ENCODE measurements at places on chromosomes 3 and 15. TPM values are rescaled to one million over a fixed set of nuclear protein-coding genes. Genes with fewer than 3 reads are reported as not detected.

DCLK3 gene
- not detected for polyA plus RNA-seq

GCHFR gene
- 29.0 TPM for polyA plus RNA-seq

ERC2 gene
- polyA plus RNA-seq, result not detected

TMEM266 gene
- polyA plus RNA-seq, result not detected

EXD1 gene
- polyA plus RNA-seq, result not detected

TIGIT gene
- 0.28 TPM for polyA plus RNA-seq

LRRIQ4 gene
- polyA plus RNA-seq, result not detected

LRTM1 gene
- polyA plus RNA-seq, result not detected

GOLGA8N gene
- 3.2 TPM for polyA plus RNA-seq

LDHAL6B gene
- polyA plus RNA-seq, result not detected

GOLGA6L4 gene
- not detected for polyA plus RNA-seq

TNIK gene
- 0.75 TPM for polyA plus RNA-seq

PLSCR1 gene
- 221 TPM for polyA plus RNA-seq

NEO1 gene
- 0.06 TPM for polyA plus RNA-seq

DNA sequence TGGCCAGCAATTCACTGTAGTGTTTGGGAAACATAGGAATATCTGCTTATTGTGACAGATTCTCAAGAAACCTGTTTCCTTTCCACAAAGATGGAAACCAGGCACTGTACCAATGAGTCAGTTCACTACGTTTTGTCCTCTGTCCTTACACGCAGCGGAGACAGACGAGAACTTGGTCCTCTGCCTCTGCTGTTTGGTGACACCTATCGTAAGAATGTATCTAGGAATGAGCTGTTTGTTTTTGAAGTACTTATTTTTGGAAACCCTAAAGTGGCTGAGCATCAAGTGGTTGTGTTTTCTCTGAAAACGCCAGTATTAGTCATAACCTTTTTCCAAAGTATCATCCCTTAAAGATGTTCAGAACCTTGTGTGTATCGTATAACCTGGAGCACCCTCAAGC lies 93.0 kb downstream of the PGPEP1L start:
- no peak for DNase-seq
- H3K27me3 ChIP-seq, result no peaks in the 10 kb centered on the region
- no peak overlapping the region for H3K27ac ChIP-seq
- H3K4me3 ChIP-seq, result no peak overlapping the region
- H3K4me1 ChIP-seq, result peaks cover 9% of the 10 kb centered on the region
- H3K36me3 ChIP-seq, result peaks cover 94% of the 10 kb centered on the region

GRCh38 chr3:13533885-13534301 lies 15.0 kb upstream of the FBLN2 start:
- H3K27me3 ChIP-seq, result no peaks in the 10 kb centered on the region
- no peak overlapping the region for H3K27ac ChIP-seq
- H3K4me3 ChIP-seq, result no peak overlapping the region
- no peak for DNase-seq

- H3K4me3 ChIP-seq, result no peak overlapping the region
- H3K4me1 ChIP-seq, result peaks cover 14% of the 10 kb centered on the region
- DNase-seq, result no peak
- H3K27ac ChIP-seq, result no peak overlapping the region
These were observed 29.1 kb upstream of the KCTD6 start for GRCh38 chr3:58462829-58463180.

DNA sequence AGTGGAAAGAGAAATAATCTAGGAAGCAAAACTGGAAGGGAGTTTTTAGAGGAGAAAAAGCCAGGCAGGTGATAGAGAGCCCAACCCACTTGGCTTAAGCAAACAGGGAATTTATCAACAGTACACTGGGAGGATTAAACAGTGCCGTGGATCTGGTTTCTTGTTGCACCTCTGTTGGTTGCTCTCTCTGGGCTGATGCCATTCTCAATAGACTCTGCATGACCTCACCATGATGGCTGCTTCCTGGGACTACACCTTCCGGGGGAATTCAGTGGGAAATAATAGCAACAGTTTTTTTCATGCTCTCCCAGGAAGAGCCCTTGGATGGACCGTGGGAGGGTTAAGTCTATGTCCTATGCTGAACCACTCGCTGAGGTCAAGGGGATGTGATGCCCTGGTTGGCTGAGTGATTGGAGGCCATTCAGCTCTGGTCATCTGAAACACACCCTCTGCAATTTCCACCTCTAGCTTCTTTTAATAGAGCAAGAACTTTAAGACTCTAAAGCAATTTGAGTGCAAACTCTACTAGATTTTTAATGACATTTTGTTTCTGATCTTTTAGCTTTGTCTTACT lies 74.2 kb downstream of the EPHB1 start:
- H3K27me3 ChIP-seq, result no peaks in the 10 kb centered on the region
- H3K4me1 ChIP-seq, result peaks cover 13% of the 10 kb centered on the region
- no peak for DNase-seq
- no peak overlapping the region for H3K4me3 ChIP-seq
- no peaks in the 10 kb centered on the region for H3K36me3 ChIP-seq
- no peak overlapping the region for H3K27ac ChIP-seq

- no peaks in the 10 kb centered on the region for H3K27me3 ChIP-seq
- no peaks in the 10 kb centered on the region for H3K4me1 ChIP-seq
- H3K36me3 ChIP-seq, result no peaks in the 10 kb centered on the region
- H3K4me3 ChIP-seq, result no peak overlapping the region
- DNase-seq, result no peak
These were observed 6.8 kb upstream of the SHQ1 start for GRCh38 chr3:72855001-72855400.

DNA sequence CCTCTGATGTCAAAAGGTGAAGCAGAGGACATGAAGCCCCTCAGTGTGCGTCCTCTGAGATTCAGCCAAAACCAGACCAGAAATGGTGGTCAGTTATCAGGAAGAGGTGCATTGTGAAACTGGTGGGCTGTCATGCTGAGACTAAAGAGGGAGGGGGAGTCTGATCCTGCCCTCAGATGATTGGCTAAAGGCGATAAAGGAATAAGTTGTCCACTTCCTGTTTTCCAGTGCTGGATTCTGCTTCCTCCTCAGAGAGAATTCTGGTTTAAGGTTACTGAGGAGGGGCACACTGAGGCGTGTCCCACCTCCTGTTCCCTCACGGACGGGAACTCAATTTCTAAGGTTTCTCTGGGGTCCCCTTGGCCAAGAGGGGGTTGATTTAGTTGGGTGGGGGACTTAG lies 97.0 kb upstream of the UBE3A start:
- H3K4me1 ChIP-seq, result no peaks in the 10 kb centered on the region
- H3K36me3 ChIP-seq, result no peaks in the 10 kb centered on the region
- no peak overlapping the region for H3K27ac ChIP-seq
- DNase-seq, result no peak
- H3K27me3 ChIP-seq, result no peaks in the 10 kb centered on the region
- H3K4me3 ChIP-seq, result no peak overlapping the region

GRCh38 chr3:153343988-153344782 lies 182.2 kb downstream of the RAP2B start:
- no peaks in the 10 kb centered on the region for H3K4me1 ChIP-seq
- no peaks in the 10 kb centered on the region for H3K27me3 ChIP-seq
- H3K36me3 ChIP-seq, result no peaks in the 10 kb centered on the region
- H3K4me3 ChIP-seq, result no peak overlapping the region

GRCh38 chr3:4828279-4829030 lies 150.8 kb upstream of the BHLHE40 start:
- peaks cover 18% of the 10 kb centered on the region for H3K36me3 ChIP-seq
- H3K4me3 ChIP-seq, result no peak overlapping the region
- H3K27ac ChIP-seq, result peak overlapping the region; percentile 22
- H3K4me1 ChIP-seq, result peaks cover 74% of the 10 kb centered on the region
- H3K27me3 ChIP-seq, result no peaks in the 10 kb centered on the region
- DNase-seq, result peak; percentile 49

- no peak overlapping the region for H3K27ac ChIP-seq
- H3K27me3 ChIP-seq, result no peaks in the 10 kb centered on the region
- no peaks in the 10 kb centered on the region for H3K4me1 ChIP-seq
- DNase-seq, result no peak
These were observed 540.1 kb downstream of the NR2F2 start for GRCh38 chr15:96870580-96870979.

GRCh38 chr3:53103397-53104296 lies 26.6 kb downstream of the RFT1 start:
- H3K36me3 ChIP-seq, result peaks cover 13% of the 10 kb centered on the region
- peak overlapping the region; percentile 35 for H3K4me3 ChIP-seq
- H3K4me1 ChIP-seq, result peaks cover 47% of the 10 kb centered on the region
- peak overlapping the region; percentile 66 for H3K27ac ChIP-seq

DNA sequence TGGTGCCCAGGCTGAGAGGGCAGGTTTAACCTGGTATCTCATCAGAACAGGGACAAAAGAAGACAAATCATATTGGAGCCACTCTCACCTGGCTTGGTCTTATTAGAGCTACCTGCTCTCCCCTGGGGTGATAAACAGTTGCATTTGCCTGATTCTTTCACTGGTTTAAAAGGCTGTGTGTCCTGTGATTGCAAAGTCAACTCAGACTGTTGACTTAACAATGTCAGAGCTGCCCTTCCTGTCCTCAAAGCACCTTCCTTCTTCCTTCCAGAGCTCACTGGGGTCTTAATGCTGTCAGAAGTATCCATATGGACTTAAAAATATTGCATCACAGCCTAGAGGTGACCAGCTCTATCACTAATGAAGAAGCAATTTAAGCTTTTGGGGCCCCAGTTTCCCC lies 50.5 kb upstream of the MINAR1 start:
- no peak overlapping the region for H3K4me3 ChIP-seq
- H3K36me3 ChIP-seq, result no peaks in the 10 kb centered on the region
- no peak overlapping the region for H3K27ac ChIP-seq
- no peak for DNase-seq

DNA sequence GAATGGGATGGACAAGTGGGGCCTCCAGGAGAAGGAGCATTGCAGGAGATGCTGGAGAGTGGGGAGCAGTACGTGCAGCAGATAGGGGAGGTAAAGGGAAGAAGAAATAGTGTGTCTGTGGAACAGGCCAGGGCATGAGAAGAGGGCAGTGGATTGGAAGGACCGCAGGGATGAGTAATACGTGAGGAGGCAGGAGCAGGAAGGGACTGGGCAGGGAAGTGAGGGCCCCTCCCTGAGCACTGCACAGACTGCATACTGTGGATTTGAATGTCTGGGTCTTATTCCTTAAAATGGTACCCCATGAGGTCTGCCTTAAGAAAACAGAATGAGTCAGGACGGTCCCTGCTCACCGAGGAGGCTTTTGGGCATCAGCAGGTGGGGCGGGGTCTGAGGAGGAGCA lies 210.0 kb upstream of the NDN start:
- no peaks in the 10 kb centered on the region for H3K36me3 ChIP-seq
- no peak for DNase-seq
- no peaks in the 10 kb centered on the region for H3K27me3 ChIP-seq
- no peak overlapping the region for H3K4me3 ChIP-seq
- H3K27ac ChIP-seq, result no peak overlapping the region

- H3K4me3 ChIP-seq, result no peak overlapping the region
- H3K27ac ChIP-seq, result no peak overlapping the region
- DNase-seq, result no peak
These were observed 21.0 kb upstream of the MCF2L2 start for GRCh38 chr3:183449391-183449790.

DNA sequence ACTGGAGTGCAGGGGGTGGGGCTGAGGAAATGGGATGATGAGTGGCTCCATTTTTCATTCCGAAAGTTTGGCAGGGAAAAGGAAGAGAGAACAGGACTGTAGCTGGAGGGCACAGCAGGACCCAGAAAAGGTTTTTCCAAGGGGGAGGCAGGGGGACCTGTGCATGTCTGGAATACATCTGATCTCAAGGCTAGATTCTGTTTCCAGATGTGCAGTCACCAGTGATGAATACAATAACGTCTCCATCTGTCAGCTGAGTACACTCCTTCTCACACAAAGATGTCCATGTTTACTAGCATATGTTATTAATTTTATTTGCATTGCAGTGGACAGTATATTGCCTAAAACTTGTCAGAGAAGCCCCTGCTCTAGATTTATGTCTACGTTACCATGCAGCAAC lies 39.9 kb upstream of the PRTG start:
- H3K27me3 ChIP-seq, result no peaks in the 10 kb centered on the region
- H3K4me1 ChIP-seq, result no peaks in the 10 kb centered on the region
- no peak overlapping the region for H3K4me3 ChIP-seq

- H3K36me3 ChIP-seq, result peaks cover 72% of the 10 kb centered on the region
- H3K27me3 ChIP-seq, result no peaks in the 10 kb centered on the region
- H3K4me1 ChIP-seq, result no peaks in the 10 kb centered on the region
- DNase-seq, result no peak
- H3K27ac ChIP-seq, result no peak overlapping the region
- H3K4me3 ChIP-seq, result no peak overlapping the region
These were observed 26.9 kb downstream of the GYG1 start for GRCh38 chr3:149018247-149018646.

GRCh38 chr3:187979564-187979963 lies 174.4 kb upstream of the LPP start:
- no peaks in the 10 kb centered on the region for H3K4me1 ChIP-seq
- no peaks in the 10 kb centered on the region for H3K36me3 ChIP-seq
- no peaks in the 10 kb centered on the region for H3K27me3 ChIP-seq
- no peak overlapping the region for H3K4me3 ChIP-seq
- DNase-seq, result no peak

DNA sequence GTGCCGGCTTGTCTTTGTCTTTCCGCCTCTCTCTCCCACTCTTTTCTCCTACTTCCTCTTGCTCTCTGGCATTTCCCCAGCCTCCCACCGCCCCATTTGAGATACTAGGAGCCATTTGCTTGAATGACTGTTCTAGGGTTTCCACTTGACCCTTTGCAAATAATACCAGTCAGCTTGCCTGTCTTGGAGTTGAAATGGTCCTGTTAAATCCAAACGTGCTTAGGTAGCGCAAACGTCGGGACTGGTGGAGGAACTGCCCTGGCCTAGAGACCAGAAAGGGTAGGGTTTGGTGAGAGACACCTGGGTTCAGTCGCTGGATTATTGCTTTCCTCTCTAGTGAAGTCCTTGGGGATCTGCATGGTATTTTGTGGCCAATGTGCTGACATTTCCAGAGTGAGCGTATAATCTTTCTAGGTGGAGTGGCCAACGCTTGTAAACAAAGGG lies 10.6 kb downstream of the ZIC1 start:
- H3K27ac ChIP-seq, result no peak overlapping the region
- H3K27me3 ChIP-seq, result peaks cover 100% of the 10 kb centered on the region
- no peak overlapping the region for H3K4me3 ChIP-seq
- no peak for DNase-seq
- no peaks in the 10 kb centered on the region for H3K4me1 ChIP-seq
- no peaks in the 10 kb centered on the region for H3K36me3 ChIP-seq

- H3K4me1 ChIP-seq, result no peaks in the 10 kb centered on the region
- DNase-seq, result no peak
- H3K27me3 ChIP-seq, result no peaks in the 10 kb centered on the region
- H3K27ac ChIP-seq, result no peak overlapping the region
These were observed 101.6 kb downstream of the MOBP start for GRCh38 chr3:39569095-39569494.

DNA sequence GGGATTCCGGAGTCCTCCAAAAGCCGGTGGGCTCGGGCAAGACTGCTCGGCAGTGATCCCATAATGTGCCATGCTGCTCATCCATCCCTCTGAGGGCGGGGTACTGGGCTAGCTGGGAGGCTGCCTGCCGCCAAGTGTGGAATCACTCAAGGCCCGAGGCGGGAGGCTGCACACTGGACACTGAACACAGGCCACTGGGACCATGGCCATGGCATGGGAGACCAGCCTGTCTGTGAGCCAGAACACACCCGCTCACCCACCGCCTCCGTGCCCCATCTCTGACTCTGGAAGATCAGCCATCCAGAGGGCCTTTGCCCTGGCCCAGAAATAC lies 1.4 kb downstream of the C3orf22 start:
- H3K4me3 ChIP-seq, result no peak overlapping the region
- H3K27ac ChIP-seq, result no peak overlapping the region
- no peak for DNase-seq
- H3K27me3 ChIP-seq, result no peaks in the 10 kb centered on the region

Measured in CD14-positive monocyte (primary cell).